Esophagus squamous epithelium (tissue), 5 donors: ENCODE measurements at places on chromosomes 12 and 14.

- DNase-seq = no peak
- no peaks in the 10 kb centered on the region for H3K27me3 ChIP-seq
- H3K36me3 ChIP-seq = no peaks in the 10 kb centered on the region
- no peak overlapping the region for H3K27ac ChIP-seq
- no peaks in the 10 kb centered on the region for H3K4me1 ChIP-seq
These were observed 82.3 kb downstream of the PUS7L start for GRCh38 chr12:43676183-43676813.

DNA sequence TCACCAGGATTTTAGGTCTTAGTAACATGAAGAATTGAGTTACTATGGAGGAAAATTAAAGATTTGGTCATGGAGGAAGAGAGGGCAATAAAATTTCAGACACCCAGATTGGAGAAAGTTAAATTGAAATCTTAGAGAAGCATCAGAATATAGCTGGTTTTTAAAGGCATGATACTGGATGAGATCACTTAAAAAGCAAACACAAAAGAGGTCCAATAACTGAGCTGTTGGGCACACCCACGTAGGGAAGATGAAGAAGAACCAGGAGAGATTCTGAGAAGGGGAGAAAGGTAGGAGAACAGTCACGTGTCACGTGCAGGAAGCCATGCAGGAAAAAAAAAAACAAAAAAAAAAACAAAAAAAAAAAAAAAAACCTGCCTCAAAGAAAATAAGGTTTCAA lies 18.8 kb downstream of the CAPS2 start:
- no peak for DNase-seq
- no peaks in the 10 kb centered on the region for H3K4me1 ChIP-seq
- H3K27me3 ChIP-seq = no peaks in the 10 kb centered on the region
- no peaks in the 10 kb centered on the region for H3K36me3 ChIP-seq

DNA sequence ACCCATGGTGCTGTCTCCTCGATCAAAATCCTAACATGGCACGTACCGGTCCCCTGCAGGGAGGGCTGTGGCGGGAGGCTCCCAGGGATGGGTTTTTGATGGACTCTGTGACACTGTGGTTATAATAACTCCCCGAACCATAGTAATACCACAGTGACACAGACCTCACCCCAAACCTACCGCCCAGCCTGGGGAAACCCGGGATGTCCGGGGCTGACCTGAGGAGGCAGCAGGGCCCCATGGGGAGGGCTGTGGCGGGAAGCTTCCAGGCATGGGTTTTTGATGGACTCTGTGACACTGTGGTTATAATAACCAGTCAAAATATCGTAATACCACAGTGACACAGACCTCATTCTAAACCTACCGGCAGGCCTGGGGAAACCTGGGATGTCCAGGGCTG lies 378.0 kb downstream of the TMEM121 start:
- no peak overlapping the region for H3K27ac ChIP-seq
- no peaks in the 10 kb centered on the region for H3K4me1 ChIP-seq
- H3K27me3 ChIP-seq = no peaks in the 10 kb centered on the region
- no peaks in the 10 kb centered on the region for H3K36me3 ChIP-seq
- no peak overlapping the region for H3K4me3 ChIP-seq

- H3K27me3 ChIP-seq = no peaks in the 10 kb centered on the region
- H3K27ac ChIP-seq = no peak overlapping the region
- H3K4me1 ChIP-seq = no peaks in the 10 kb centered on the region
- no peak overlapping the region for H3K4me3 ChIP-seq
- H3K36me3 ChIP-seq = no peaks in the 10 kb centered on the region
These were observed 18.5 kb downstream of the ATL1 start for GRCh38 chr14:50578433-50578832.

DNA sequence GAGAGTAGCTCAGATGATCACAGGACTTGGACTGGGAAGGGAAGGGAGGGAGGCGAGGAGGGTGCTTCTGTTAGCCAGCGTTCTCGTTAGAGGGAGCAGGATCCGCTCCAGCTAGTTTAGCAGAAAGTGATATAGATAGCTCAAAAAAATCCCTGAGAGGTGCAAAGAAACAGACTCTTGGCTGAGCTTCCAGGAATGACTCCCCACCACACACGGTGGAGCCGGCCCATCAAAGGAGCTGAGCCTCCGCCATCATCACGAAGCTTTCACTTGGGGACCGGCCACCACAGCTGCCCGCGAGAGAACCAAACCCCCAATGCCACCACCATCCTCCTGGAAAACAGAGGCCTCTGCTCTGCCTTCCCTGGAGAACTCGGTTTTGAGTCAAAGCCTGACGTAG lies 124.6 kb upstream of the BCL2L14 start:
- H3K27me3 ChIP-seq = no peaks in the 10 kb centered on the region
- H3K27ac ChIP-seq = no peak overlapping the region
- peaks cover 11% of the 10 kb centered on the region for H3K4me1 ChIP-seq
- H3K36me3 ChIP-seq = no peaks in the 10 kb centered on the region
- H3K4me3 ChIP-seq = no peak overlapping the region

- H3K27ac ChIP-seq = no peak overlapping the region
- H3K4me3 ChIP-seq = no peak overlapping the region
- no peaks in the 10 kb centered on the region for H3K27me3 ChIP-seq
- H3K36me3 ChIP-seq = no peaks in the 10 kb centered on the region
- no peaks in the 10 kb centered on the region for H3K4me1 ChIP-seq
- no peak for DNase-seq
These were observed 218.6 kb downstream of the ATP23 start for GRCh38 chr12:58159941-58160340.

DNA sequence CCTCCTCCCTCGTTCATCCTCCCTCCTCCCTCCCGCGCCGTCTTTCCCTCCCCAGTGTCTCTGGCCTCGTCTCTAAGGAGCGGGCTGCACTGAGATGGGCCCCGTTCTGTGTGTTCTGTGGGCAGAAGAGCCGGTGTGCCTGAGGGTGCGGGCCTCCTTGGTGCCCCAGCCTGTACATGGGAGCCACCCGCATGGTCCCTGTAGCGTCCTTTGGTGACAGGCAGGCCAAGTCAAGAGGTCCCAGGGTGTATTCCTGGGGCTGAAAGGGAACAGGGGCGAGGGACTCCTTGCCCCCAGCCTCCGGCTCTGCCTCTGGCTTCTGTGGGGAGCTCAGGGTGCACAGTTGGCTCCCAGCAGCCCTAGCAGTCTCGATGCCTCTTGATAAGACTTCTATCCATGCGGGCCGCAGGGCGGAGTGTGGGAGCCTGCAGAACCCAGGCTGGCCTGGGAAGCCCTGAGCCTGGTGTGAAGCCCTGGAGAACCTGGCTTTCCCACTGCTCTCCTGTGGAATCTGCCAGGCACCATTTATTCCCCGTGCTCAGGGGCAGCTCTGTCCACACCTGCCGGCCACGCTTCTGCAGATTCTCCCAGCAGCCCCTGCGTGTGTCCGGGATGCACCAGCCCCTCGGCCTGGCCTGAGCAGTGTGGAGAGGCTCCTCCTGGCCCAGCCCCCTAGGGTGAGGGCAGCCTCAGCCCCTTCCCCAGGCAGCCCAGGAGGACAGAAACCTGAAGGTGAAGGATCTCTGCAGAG lies 181.3 kb downstream of the KIF26A start:
- no peaks in the 10 kb centered on the region for H3K27me3 ChIP-seq
- H3K4me3 ChIP-seq = no peak overlapping the region
- no peaks in the 10 kb centered on the region for H3K4me1 ChIP-seq
- H3K36me3 ChIP-seq = no peaks in the 10 kb centered on the region
- no peak for DNase-seq

DNA sequence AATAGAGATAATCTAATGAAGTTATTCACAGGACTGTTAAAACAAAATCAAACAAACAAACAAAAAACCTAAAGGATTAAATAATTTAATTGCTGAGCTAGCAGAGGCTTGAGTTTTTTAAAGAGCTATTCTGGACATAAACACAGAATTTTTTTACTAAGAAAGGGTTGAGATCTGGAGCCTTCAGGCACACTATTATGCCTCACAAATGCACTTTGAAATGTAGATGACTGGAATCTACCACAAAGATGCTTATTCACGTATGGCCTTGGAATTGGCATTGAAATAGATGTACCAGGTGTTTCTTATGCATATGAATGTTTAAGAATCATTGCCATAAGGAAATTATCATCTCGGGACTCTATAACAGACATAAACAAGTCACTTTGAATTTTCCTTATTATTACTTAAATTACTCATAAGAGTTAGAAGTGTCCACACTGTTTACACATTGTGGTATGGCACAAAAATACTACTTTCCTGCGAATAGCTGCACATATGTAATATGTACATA lies 21.6 kb downstream of the PUS7L start:
- H3K4me3 ChIP-seq = no peak overlapping the region
- H3K36me3 ChIP-seq = peaks cover 4% of the 10 kb centered on the region
- H3K27ac ChIP-seq = no peak overlapping the region
- DNase-seq = no peak

DNA sequence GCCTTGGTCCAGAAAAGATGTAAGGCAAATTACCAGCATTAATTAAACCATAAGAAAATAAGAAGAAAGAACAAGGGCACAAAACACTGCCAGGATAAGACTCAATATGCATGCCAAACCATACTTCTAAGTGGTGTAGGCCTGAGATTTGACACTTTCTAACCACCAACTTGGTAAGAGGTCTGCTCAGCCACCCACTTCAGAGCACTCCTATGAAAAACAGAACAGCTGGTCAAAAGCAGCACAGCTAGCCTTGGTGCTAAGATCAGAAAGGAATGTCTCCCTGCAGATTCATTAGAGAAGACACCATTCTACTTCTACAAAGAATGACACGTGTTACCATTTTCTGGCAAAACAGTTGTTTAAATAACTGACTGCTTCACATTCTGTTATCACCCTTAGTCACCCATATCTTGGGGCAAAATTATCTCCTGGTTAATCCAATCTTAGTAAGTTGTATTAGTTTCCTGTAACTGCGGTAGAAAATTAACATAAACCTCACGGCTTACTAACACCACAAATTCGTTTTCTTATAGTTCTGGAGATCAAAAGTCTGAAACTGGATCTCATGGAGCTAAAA lies 13.2 kb downstream of the RPS6KA5 start:
- no peaks in the 10 kb centered on the region for H3K36me3 ChIP-seq
- no peaks in the 10 kb centered on the region for H3K4me1 ChIP-seq
- H3K4me3 ChIP-seq = no peak overlapping the region
- H3K27ac ChIP-seq = no peak overlapping the region

DNA sequence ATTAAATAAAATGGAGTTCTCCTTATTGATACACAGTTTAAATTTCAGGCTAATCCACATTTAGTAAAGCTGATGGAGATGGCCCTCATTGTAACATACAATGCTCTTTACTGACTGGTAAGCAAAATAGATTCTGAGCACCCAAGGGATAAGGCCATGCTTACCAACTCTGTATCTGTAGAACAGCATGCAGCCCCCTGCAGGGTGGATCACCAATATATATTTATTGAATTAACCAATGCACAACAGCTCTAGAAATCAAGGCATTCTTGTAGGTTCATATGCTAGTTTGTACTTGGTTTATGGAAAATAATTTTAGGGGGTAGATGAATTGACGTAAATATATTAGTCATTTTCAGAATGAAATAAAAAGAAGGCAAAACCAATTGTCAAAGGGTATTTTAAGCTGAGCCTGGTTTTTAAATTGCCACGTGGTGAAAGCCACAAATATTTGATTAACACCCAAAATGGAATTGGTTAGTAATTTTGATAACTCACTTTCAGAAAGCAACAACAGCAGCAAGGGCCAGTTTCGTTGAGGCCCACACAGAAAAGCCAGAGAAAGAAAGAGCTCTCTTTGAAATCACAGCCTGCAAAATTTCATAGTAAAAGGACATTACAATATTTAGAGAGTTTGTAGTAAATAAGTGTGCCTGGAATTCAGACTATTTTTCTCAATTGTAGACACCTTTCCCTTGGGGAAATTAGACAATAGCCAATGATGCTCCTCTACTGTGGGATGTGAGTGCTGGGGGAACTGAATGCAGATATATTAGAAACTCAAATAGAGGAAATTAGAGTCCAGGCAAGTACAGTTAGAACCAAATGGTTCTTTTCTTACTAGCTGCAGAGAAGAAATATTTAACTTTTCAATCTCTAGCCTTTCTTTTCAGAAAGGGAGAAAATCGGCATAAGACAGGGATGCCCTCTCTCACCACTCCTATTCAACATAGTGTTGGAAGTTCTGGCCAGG lies 216.2 kb upstream of the ABCD2 start:
- H3K27me3 ChIP-seq = no peaks in the 10 kb centered on the region
- no peak overlapping the region for H3K27ac ChIP-seq
- H3K4me3 ChIP-seq = no peak overlapping the region
- H3K36me3 ChIP-seq = no peaks in the 10 kb centered on the region
- DNase-seq = no peak

- no peak for DNase-seq
- no peak overlapping the region for H3K27ac ChIP-seq
These were observed 256.8 kb upstream of the GARIN6 start for GRCh38 chr12:99390707-99391106.

DNA sequence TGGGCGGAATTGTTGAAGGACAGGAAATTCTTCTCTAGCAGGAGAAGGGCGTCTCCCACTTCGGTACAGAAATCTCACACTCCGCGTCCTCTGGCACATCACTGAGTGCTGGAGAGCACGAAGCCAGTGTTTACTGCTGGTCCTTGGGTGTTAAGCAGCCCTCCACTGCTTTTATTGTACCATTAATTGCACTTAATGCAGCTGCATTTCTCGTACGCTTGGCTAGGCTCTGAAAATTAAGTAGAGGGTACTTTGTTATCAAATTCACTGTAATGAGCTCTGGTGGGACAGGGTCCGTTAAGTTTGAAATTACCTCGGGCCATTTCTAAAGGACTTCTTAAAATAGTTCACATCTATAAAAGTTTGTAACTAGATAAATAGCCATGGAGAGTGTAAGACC lies 411.2 kb downstream of the NPAS3 start:
- no peaks in the 10 kb centered on the region for H3K36me3 ChIP-seq
- no peak overlapping the region for H3K4me3 ChIP-seq
- H3K27ac ChIP-seq = no peak overlapping the region
- H3K27me3 ChIP-seq = no peaks in the 10 kb centered on the region

GRCh38 chr14:26606729-26607312 lies 9.0 kb upstream of the NOVA1 start:
- no peak overlapping the region for H3K4me3 ChIP-seq
- no peaks in the 10 kb centered on the region for H3K27me3 ChIP-seq
- no peak for DNase-seq
- no peaks in the 10 kb centered on the region for H3K4me1 ChIP-seq
- H3K27ac ChIP-seq = no peak overlapping the region

DNA sequence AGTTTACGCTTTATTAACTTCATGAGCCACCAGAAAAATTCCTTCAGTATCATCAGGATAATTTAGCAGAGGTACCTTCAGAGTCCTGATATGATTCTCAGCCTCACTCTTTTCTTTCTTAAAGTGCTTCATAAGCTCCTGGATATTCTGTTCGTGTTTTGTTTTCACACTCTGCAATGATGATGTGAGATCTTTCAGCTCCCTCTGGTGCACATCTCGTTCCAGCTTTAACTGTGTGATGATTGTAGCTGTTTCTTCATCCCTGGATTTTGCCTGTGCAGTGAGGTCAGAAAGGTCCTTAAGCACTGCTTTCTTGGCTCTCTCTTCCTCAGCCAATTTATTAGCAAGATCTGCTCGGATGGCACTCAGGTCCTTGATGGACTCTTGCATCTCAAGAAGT lies 156.7 kb downstream of the CEP128 start:
- no peak for DNase-seq
- no peak overlapping the region for H3K27ac ChIP-seq
- no peaks in the 10 kb centered on the region for H3K4me1 ChIP-seq
- no peaks in the 10 kb centered on the region for H3K27me3 ChIP-seq
- no peak overlapping the region for H3K4me3 ChIP-seq
